ENCODE measurements at places on chromosomes 3 and 15.

DNA sequence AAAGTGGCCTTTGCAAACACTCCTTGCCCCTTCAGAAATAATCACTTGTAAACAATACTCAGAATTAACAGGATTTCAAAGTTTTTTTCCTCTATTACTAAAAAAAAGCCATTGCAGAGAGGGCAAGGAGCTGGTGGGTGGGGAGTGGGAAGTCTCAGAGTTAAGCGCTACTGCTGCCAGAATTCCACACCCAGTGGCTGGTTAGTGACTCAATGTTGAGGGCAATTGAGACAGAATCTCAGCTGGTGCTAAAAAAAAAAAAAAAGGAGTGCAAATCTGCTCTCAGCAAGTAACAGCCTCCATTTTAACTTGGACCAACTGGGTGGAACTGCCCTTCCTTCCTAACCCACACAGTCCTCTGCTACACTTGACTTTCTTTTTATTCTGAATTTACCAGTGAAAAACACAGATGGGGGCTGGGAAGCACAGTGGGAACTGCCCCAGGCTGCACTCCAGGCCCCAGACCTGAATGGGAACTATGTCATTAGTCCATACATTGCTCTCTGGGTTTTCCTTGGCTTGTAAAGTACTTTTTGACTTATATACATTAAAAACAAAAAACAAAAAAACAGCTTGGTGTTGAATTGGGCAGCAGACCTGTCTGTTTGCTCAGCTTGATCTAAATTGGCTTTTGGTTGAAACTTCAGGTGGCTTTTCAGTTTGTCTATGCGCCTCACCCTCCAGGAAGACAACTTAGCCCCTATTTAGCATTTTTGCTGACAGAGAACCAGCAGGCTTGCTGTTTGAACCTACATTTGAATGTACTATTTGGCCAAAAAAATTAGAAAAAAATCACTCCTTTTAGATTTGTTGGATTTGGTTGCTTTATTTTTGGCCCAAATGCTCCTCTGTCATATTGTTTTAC, 357.8 kb upstream of the TBL1XR1 start:
- DNase-seq: no peak

DNA sequence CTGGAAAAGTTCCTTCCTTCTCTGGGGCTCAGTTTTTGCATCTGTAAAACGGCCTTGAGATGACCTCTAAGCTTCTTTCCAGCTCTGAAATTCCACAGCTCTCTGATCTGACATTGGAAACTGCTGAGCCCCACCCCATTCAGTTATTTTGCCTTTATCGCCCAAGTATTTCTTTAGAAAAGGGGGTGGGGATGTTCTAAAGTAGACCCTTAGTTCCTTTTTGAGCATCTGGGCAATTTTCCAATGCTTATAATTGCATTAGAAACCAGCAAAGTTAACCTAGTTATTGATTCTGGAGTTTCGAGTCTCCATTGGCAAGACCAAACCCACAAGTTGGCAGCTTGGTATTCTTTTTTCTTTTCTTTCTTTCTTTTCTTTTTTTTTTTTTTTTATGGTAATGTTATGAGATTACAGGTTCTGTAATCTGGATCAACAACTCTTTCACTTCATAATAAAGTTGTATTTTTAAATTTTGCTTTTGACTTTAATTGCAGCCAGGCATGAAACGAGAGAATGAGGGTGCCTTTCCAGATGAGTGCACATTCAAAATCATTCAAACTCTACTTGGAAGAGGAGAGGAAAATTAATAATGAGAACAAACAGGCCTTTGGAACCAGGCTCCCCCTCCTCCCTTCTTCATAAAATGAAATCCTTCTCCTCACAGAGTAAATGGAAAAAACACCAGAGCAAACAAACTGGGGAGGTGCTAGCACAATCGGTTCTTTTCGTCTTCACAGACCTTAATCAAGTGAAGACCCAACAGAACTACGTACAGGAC, 76.8 kb upstream of the LRIG1 start:
- DNase-seq: no peak

DNA sequence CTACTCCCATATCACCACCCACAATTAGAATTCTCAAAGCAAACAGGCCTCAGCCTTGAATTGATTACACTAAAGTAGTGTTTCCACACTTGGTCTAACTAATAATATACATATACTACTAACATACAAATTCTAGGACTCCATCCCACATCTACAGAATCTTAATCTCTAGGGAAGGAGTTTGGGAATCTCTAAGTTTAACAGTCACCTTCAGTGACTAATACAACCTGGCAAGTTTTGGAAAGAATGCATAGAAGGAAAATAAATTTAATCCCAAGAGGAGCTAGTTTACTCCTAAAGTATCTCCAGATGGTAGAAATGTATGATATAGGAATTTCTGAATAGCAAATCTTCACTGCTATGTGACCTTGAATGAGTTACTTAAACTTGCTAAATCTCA, 9.1 kb downstream of the CLPX start:
- no peak for DNase-seq

DNA sequence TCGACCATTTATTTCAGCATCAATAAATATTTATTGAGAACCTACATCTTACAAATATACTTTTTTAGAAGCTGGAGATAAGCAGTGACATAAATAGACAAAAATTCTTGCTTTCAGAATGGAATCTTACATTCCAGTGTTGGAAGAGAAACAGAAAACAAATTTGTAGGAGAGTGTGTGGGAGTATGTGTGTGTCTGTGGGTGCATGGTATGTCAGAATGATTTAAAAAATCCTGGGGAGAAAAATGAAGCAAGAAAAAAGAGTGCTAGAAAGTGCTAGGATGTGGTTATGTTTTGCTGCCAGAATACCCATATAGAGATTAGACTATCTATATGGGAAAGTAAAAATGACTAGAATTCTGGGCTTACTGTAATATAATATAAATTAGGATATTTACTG, 561.7 kb upstream of the SGO1 start:
- DNase-seq: no peak

GRCh38 chr15:57580866-57581265, 10.8 kb upstream of the MYZAP start:
- no peak for DNase-seq

- no peak for DNase-seq
These were observed 30.2 kb downstream of the TM2D3 start for GRCh38 chr15:101621961-101622360.

DNA sequence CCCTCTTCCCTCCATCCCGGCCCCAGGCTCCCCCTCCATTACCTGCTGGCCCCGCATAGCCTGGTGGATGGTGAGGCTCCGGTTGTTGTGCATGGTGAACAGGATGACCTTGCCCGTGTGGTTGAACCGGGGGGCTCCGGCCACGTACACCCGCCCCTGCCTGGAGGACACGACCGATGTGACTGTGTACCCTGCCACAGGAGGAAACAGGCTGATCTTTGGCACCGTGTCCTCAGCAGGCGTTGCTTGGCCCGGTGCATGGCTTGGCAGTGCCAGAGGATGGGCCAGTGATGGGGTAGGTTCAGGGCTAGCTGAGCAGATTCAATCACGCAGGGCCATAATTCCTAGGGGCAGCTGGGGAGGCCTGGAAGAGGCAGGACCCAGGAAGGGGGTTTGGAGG, 58.1 kb downstream of the FEM1B start:
- no peak for DNase-seq

DNA sequence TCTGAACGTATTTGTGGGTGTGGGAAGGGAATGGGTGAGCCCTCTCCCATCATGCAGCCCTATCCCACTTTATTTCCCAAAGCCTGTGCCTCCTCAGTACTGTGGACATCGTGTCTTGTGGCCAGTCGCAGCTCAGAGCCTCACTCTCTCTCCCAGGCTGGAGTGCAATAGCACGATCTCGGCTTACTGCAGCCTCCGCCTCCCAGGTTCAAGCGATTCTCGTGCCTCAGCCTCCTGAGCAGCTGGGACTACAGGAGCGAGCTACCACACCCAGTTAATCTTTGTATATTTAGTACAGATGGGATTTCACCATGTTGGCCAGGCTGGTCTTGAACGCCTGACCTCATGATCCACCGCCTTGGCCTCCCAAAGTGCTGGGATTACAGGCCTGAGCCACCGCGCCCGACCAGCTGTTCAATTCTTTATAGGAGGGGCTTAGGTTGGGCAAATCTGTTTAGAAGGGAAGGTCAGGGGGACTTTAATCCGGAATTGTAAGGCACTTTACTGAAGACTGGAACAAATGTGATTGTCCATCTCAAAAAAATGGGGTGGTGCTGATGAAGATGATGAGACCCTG, 42.7 kb upstream of the BDH1 start:
- no peak for DNase-seq

- no peak for DNase-seq
These were observed 129.7 kb downstream of the NR2E3 start for GRCh38 chr15:71939981-71940588.

GRCh38 chr15:74227968-74228722, 8.0 kb upstream of the CCDC33 start:
- no peak for DNase-seq

- DNase-seq: no peak
These were observed 286.4 kb downstream of the EPHB1 start for GRCh38 chr3:135081451-135081850.

GRCh38 chr15:69076756-69077155, 62.3 kb downstream of the NOX5 start:
- DNase-seq: no peak

DNA sequence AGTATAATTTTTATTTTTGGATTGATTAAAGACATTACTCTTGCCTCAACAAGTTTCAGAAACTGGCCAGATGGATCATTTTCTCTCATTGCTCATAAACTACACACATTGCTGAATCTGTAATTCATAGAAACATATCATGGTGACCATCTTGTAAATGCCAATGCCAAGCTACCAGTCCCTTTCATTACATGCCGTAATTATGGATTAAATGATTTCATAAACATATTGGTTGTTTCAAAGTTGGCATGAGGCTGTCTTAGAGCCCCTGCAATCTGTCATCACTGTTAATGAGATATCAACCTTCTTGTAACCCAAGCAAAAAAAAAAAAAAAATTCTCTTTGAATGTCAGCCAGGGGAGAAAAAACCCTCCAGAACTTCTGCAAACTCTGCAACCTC, 112.2 kb downstream of the DCLK3 start:
- DNase-seq: no peak

DNA sequence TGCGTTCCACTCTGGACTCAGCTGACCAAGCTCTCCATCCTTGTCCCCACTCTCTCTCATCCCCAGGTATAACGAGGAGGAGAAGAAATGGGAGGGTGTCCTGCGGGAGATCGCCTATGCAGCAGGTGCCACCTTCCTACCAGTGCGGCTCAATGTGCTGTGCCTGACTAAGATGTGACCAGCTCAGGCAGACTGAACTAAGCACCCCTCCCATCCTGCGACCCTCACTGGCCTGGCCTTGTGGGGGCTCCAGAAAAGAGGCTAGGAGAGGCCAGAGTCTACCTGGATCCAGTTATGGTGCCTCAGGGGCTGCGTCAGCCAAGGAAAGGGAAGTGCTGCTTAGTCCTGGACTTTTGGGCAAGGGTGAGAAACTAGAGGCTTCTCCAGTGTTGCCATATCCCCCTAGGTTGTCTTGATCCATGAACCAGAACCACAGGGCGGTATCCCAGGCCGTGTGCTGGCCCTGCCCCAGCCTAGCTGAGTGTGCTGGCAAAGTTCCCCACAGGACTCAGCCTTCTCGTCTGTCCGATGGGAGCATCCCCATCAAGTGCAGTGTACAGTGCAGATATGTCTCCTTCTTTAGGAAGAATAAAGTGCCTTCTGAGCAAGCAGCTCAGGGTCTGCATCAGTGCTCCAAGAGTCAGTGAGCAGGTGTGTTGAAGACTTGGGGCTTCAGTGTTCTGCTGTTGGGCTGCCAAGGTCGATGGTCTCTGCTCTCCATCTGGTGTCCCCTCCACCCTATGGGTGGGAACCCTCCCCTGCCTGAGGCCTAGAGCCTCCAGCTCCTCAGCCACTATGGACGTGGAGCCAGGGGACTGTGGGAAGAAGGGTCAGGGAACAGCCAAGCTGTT, 6.7 kb downstream of the KLHL40 start:
- no peak for DNase-seq

GRCh38 chr3:170636400-170636973, 50.6 kb upstream of the SLC7A14 start:
- no peak for DNase-seq

DNA sequence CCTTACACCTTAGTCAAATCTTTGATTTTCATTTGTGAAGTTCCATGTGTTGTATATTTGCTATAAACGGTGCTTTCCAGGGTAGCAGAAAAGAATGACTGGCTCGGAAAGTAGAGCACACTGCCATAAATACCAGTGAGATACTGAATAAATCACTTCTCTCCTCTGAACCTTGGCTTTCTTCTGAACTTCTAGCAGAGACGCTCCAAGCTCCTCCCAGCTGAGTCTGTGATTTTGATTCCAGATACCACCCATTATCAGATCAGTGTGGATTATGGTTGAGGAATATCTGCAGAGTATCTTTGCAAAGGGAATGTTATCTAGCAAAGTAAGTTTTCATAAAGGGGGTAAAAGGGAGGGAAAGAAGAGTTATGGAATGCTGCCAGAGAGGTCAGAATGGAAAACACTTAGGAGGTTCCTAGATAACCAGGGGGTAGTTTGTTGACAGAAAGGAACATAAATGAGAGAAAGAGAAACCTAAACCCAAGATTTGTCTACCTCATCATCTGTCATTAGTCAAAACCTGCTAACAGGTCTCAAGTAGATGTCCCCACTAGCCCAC, 98.5 kb upstream of the PSMD6 start:
- no peak for DNase-seq

DNA sequence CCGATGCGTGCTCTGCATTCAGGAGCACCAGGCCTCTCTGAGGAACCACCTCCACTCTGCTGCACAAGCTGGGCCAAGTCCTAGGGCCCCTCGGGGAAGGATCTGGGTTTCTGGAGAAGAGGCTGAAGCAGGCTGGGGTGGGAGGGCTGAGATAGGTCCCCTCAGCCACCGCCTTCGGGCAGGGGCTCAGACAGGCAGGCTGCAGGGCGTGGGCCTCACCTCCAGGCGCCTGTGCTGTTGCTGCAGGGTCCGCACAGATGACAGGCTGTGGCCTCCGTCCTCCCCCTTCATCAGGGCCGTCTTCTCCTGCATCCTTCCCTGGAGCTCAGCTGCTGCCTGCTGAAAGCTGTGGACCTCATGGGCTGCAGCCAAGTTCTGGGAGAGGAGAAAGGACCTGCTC, 15.2 kb downstream of the PLA2G4B start:
- DNase-seq: no peak

DNA sequence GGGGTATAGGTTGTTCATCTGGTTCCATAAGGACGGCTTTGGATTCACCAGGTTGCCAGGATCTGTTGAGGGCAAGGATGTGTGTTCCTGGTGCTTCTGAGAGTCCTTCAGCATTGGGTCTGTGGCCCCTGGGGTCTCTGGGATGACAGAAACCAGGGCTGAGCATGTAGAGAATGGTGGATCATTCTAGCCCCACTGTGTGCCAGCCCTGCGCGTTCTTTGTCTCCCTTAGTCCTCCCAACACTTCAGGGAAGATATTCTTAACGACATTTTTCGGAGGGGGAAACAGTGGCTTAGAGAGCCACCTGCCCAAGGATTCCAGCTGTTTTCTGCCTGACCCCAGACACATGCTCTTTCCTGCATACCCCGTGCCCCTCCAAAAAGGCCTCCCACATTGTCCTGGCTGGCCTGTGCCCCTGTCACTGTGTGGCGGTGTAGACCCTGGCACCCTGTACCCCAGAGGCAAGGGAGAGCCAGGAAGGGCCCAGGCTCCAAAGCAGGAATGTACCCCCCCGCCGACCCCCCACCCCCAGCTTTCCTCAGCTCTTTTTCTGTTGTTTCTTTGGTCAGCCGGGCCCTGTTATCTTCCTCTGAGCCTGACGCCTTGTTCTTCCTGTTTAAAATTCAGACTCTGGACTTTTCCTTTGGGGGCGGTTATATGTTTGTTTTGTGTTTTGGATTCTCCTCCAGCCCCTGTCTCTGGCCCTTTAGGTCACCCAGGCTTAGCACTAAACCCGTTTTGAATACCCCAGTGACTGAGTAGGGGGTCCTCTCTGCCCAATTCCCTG, 57.8 kb upstream of the SMAD6 start:
- no peak for DNase-seq
